NCI-H2081 treated with DMSO at 0.1 percent for 48 hours (cell line): ENCODE measurements at places on chromosomes 11 and 22.

DNA sequence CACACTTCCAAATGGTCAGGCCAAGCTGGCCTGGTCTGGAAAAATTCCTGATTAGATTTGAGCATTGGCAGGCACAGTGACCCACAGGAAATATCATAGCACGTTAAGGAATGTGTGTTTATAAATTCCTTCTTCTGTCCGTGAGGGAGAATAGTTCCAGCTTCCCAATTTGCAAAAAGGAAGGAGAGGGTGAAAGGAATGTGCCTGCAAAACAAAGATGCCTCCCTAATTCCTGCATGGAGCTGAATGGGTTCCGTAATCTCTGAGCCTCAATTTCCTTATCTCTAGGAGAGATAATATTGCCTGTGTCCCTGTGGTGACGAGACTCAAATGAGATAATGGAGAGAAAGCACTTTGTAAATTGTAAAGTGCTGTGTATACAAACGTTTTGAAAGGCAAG, 105.1 kb downstream of the FEZ1 start:
- no peak for DNase-seq

DNA sequence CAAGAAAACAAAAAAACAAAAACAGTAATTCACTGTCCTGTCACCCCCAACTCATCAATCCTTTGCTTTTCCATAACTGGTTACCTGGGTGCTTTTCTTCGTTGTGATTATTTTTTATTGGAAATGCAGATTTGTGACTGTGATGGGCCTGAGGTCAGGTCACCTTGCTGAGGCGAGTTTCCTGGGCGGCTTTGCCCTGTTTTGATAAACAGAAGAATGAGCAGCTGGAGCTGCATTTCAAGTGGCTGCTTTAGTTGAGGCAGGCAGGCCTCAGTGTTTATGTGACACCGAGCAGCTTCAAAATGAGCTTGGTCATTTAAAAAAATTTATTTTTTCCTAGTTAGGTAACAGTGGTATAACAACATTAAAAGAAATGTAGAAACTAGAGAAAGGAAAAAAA, 22.2 kb downstream of the PTPRJ start:
- no peak for DNase-seq

DNA sequence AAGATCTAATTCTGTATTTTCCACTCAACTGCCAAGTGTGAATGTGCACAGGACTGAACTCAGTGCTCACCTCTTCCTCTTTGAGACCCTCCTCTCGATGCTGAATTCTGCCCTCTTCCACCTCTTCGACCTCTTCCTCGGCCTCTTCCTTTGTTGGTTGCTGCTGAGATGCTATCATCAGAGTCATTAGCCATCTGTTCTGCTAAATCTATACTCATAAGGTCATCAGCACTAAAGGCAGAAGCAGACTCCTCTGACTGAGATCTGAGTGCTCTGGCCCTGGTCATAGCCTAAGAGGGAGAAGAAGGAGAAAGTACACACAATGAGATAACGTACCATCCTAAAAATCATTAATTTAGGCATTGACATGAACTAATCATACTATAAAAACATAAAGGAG, 45.9 kb upstream of the GPR83 start:
- no peak for DNase-seq

DNA sequence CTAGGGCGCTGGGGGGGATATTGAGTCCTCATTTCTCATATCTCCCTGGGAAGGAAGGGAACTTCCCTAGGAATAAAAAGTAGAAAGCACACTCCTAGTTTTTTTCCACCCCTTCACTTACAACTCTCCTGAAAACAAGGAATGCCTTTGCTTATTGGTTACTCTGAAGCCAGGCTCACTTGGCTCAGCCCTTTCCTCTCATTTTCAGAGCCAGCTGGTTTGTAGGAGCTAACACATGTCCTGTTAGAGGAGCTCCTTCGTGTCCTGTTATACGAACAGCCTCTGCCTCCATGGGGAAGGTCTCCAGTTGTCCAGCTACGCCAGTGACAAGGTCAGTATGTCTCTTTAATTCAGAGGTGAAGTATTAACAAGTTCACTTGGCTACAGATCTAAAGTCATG, 17.6 kb downstream of the ALKBH8 start:
- no peak for DNase-seq

GRCh38 chr22:19097518-19097917, 24.7 kb downstream of the DGCR2 start:
- DNase-seq = no peak

DNA sequence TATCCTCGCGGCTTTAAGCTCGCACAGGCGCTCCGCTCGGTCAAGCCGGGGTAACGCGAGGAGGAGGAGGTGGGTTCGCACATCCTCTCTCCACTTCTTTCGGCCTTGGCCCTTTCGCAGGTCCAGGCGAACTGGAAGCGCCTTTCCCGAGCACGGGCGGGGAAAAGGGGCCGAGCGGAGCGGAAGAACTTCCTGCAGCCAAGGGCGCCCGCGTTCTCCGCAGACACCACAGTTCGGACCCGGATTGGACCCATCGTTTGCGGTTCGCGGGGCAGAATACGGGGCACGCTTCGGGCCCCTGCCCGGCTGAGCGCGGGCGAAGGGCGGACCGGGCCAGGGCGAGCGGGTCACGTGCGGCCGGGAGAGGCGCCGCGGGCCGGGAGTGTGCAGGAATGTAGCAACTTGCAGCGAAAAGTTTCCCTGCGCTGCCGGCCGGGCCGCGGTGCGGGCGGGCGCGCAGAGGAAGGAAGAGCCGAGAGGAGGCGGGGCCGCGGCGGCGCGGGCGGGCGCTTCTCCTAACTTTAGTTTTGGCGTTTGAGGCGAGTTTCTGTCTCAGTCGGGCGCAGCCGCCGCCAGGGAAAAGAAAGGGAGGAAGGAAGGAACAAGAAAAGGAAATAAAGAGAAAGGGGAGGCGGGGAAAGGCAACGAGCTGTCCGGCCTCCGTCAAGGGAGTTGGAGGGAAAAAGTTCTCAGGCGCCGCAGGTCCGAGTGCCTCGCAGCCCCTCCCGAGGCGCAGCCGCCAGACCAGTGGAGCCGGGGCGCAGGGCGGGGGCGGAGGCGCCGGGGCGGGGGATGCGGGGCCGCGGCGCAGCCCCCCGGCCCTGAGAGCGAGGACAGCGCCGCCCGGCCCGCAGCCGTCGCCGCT, at the start of gene YAP1:
Gene YAP1, plus strand, starts transcription at position 552 of the 865 bp plus-strand sequence. CDS start 402 bp downstream, outside the sequence.
- no peak for DNase-seq

- no peak for DNase-seq
Observed at GRCh38 chr11:9029422-9029821, 25.6 kb upstream of the NRIP3 start.

GRCh38 chr11:117814766-117815261, 9.7 kb downstream of the FXYD2 start:
- no peak for DNase-seq

DNA sequence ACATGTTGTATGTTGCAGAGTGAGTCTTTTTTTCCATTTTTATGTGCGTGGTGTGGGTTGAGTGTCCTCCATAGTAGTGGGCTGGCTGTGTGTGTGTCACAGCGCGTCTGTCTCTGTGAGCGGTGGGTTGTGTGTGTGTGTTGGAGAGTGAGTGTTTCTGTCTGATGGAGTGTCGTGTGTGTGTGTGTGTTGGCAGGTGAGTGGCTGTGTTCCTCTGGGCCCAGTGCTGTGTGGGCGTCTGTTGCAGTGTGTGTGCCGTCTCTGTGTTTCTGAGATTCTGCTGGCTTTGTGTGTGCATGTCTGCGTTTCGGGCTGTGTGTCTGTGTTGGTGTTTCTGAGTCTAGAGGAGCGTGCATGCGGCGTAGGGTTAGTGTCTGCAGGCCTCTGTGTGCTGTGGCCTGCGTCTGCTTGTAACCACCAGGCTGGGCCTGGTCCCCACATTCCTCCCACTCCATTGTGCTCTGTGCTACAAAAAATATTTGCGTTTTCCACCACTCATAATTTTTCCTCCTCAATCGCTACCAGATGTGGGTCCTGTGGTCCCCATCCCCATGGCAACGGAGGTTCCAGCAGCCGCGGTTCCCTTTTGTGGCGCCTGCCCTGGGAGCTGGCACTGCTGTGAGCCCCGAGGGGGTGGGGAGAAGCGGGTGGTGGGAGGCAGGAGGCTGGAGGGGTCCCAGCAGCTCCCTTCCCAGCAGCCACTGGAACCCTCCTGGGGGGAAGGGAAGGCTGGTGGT, 15.2 kb downstream of the SCARF2 start:
- DNase-seq = no peak

DNA sequence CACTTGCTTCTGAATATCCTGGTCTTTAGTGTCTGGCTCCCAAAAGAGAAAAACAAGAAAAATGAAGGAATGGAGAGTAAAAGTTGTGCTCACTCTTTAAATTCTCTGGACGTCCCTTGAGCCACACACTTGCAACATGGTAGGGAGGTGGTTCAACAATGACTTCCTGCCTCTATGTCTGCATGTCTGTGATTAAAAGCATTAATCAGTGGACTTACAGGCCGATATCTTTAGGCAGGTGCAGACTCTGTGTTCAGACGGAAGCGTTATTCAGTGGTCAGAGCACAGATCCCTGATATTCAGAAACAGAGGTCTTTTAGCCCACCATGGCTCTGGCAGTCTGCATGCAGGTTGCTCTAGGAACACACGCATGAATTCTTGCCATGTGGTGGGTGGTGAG, 1920.0 kb upstream of the RAG2 start:
- DNase-seq = no peak

DNA sequence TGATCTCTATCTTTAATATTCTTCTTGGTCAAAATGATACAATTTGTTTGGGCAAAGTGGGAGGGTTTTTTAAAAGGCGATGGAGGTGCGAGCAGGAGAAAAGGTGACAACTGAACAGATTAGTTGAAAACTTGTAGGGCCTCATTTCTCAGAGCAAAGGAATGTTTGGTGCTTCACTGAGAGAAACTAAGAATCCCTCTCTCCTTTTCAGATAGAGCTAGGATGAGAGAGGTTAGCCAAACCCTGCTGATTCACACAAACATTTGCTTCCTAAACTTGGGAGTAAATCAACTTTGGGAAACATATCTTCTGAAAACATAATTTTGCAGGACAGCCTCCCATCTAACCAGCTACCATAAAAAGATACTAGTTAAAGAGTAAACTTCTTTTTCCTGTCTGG, 57.0 kb downstream of the PHF21A start:
- no peak for DNase-seq

DNA sequence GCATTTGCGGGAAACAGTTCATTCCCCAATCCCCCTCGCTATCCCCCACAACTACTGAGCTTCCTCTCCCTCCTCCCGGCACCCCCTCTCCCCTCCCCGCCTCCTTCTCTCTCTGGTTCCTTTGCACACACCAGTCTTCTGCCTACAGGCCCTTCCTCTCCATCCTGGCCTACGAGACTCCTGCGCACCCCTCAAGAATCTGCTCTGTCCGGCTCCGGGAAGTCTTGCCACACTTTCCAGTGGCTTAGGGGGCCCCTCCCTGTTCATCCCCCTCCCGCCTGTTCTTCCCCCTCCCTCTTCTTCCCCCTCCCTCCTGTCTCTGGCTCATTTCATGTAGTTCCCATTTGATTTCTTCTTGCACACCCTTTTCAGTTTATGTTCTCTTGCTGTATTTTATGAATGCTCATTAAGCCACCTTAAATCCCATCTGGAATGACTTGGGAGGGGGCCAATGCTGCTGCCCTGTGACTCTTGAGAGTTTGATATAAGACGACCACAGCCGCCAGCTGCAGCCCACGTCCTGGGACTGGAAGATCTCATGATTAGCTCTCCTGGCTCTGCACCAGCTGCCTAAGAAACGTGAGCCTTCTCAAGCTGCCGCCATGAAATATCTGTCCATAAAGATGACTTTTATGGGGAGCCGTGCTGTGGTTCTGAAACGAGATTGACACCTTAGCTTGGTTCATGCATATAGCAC, 50.9 kb downstream of the RPS6KA4 start:
- DNase-seq = no peak

DNA sequence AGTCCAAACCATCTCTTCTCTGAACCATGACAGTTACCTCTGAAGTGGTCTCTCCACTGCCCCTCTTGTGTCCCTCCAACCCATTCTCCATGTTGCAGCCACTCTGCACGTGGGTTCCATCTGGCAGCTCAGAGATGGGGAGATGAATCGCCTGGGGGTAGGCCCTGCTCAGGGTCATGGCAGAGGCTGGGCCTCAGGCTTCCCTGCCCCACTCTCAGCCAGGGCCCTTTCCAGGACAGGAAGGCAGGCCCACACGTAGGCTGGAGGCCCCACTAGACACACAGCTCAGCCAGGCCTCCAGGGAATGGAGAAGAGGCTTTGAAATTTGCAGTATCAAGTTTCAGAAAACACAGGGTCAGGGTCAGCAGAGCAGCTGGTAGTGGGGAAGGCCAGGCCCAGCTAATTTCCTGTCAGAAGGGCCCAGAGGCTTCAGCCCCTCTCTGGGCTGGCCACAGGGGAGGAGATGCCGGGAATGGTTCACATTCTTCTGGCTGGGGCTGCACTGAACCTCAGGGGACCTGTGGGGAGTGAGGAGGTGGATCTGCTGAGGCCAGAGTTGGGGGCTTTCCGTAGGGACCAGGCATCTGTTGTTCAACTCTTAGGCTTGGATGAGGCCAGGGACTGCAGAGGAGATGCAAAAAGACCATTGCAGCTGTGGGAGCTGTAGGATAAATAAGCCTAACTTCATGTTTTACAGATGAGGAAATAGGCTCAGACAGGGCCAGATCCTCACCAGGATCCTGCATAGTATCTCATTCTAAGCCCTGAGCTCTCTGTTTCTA, 101.6 kb downstream of the SWAP70 start:
- no peak for DNase-seq

DNA sequence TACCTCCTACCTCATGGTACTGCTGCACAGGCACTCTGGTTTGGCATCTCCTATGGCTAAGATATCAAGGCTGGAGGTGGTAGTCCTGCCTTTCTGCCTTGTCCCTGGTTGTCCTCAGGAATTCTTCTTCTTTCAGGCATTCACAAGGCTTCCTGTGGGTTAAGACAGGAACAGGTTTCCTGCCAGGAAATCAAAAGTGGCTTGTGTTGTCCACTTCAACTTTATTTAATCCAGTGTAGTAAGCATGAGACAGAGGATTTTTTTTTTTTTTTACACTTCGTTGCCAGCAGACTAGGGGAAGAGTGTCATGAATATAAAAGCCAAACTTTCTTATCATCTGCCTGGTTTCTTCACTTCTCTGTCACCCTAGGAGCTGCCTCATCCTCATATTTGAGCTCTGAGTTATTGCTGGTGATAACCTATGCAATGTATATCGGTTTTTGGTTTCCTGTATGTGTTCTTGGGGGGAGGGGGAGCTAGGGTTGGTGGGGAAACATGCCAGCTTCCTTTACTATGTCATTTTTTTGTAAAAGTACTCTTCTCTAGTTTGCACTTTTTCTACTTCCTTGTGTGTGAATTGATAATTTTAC, 50.2 kb downstream of the XKR3 start:
- DNase-seq = no peak

DNA sequence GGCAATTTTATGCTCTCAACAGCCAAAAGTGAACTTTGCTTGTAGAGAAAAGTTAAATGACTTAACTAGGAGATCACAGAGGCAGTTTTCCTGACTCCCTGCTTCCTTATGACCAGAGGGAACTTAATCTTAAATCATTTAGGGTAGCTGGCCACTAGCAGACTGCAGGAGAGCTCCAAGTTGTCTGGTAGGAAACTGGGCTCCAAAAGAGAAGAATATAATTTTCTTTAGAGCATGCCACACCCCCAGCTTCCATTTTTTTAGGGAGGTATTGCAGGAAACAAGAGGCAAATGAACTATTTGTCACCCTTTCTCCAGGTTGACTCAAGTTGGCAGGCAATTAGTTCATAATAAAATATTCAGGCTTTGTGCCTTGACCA, 2.6 kb downstream of the METTL15 start:
- DNase-seq = no peak

- DNase-seq = no peak
Observed at GRCh38 chr11:47950396-47950795, 30.0 kb upstream of the PTPRJ start.

- no peak for DNase-seq
Observed at GRCh38 chr22:41822317-41823057, 10.4 kb upstream of the SREBF2 start.

GRCh38 chr11:121194731-121195596, 93.9 kb downstream of the TECTA start:
- DNase-seq = peak; percentile 30
